Endothelial cell (in vitro differentiated cells): ENCODE measurements at places on chromosomes 3 and 15.

- no peaks in the 10 kb centered on the region for H3K27me3 ChIP-seq
- H3K36me3 ChIP-seq = no peaks in the 10 kb centered on the region
- no peak overlapping the region for H3K27ac ChIP-seq
- H3K4me1 ChIP-seq = no peaks in the 10 kb centered on the region
Measured at GRCh38 chr3:39980058-39980457, 170.6 kb downstream of the MYRIP start.

GRCh38 chr15:98712845-98713584 is 64.7 kb downstream of the IGF1R start:
- H3K36me3 ChIP-seq = peaks cover 18% of the 10 kb centered on the region
- DNase-seq = no peak
- peak overlapping the region; percentile 40 for H3K27ac ChIP-seq
- H3K27me3 ChIP-seq = peaks cover 8% of the 10 kb centered on the region
- H3K4me1 ChIP-seq = peaks cover 72% of the 10 kb centered on the region

DNA sequence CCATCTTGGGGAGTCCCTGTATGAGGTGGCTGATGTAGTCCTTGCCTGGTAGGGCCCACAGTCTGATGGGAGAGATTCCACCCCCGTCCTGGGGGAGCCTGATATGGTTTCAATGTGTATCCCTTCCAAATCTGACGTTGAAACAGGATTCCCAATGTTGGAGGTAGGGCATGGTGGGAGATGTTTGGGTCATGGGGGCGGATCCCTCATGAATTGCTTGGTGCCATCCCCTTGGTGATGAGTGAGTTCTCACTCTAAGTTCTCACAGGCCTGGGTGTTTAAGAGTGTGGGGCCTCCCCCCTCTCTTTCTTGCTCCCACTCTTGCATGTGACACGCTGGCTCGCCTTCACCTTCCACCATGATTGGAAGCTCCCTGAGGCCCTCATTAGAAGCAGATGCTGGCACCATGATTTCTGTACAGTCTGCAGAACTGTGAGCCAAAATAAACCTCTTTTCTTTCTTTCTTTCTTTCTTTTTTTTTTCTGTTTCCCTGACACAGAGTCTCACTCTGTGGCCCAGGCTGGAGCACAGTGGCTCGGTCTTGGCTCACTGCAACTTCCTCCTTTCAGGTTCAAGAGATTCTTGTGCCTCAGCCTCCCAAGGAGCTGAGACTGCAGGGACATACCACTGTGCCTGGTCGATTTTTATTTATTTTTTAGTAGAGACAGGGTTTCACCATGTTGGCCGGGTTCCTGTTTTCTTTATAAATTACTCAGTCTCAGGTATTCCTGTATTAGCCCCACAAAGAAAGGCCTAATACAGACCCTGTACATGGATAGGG is 28.6 kb downstream of the ITGA11 start:
- H3K36me3 ChIP-seq = no peaks in the 10 kb centered on the region
- no peak for DNase-seq
- no peaks in the 10 kb centered on the region for H3K27me3 ChIP-seq
- no peak overlapping the region for H3K4me3 ChIP-seq
- peaks cover 11% of the 10 kb centered on the region for H3K4me1 ChIP-seq
- no peak overlapping the region for H3K27ac ChIP-seq

- no peaks in the 10 kb centered on the region for H3K36me3 ChIP-seq
- peak overlapping the region; percentile 95 for H3K27ac ChIP-seq
- DNase-seq = no peak
- H3K27me3 ChIP-seq = no peaks in the 10 kb centered on the region
- peaks cover 41% of the 10 kb centered on the region for H3K4me1 ChIP-seq
Measured at GRCh38 chr3:31932990-31933389, 48.1 kb downstream of the OSBPL10 start.

DNA sequence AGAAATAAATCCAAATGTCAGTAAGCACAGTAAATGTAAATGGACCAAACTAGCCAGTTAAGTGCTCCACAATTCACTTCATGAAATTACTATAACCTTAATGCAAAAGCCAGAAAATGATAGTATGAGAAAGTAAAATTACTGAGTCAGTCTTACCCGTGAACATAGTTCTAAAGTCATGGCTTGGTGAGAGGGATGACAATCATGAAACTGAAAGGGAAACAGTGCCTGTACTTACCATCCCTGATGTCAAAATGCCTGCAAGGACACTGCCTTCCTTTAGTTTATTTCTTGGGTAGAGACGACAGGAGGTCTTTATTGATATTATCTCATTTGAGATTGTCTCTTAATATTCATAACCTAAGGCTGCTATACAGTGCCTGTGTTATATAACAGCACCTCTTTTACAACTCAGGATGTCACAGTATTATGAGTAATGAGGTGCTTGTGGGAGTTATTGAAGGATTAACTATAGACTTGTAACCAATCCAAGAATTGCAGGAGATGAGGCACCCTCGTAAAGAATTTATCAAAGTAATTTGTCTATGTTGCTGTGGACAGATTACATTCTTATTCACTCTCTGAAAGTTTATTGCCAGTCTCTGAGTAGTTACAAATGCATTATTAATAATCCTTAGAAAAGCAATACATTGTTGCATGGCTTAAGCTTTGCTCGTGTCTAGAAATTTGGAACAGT is 142.9 kb upstream of the BFSP2 start:
- no peaks in the 10 kb centered on the region for H3K36me3 ChIP-seq
- no peaks in the 10 kb centered on the region for H3K27me3 ChIP-seq
- no peak overlapping the region for H3K27ac ChIP-seq

DNA sequence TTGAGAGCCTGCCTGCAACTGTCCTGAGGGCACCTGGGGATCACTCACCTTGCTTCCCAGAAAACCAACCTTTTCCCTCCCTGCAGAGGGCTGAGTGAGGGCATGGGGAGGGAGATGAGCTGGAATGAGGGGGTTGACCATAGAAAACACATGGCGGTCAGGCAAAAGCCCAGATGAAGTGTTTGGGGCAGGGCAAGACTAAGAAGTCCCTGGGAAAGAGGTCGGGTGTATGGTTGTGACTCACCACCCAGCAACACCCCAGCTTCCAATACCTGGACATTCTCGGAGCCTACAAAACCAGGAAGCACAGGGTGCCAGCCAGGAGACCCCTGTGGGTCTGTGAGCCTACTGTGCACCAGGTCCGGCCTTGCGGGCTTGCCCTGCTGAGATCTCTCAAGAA is 95.3 kb upstream of the ATP2B2 start:
- H3K27ac ChIP-seq = no peak overlapping the region
- no peak for DNase-seq
- peaks cover 5% of the 10 kb centered on the region for H3K27me3 ChIP-seq
- no peaks in the 10 kb centered on the region for H3K4me1 ChIP-seq

DNA sequence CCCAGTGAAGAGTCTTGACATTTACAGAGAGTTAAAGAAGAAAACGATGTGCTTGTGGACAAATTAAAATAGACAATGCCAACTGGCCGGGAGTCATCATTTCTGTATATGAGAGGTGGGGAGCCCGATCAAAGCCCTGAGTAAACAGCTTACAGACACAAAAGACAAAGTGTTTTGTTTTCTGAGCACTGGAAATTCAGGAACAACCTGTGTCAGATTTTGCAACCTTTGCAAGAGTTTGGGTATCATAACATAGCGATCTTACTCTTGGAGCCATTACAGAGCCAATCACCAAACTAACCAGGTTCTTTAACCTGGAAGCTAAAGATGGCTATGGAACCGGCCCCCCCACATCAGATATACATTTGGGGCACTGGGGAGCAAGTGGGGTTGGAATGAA is 101.9 kb upstream of the LRIG1 start:
- no peak overlapping the region for H3K27ac ChIP-seq
- H3K4me3 ChIP-seq = no peak overlapping the region
- peaks cover 2% of the 10 kb centered on the region for H3K27me3 ChIP-seq
- DNase-seq = no peak

DNA sequence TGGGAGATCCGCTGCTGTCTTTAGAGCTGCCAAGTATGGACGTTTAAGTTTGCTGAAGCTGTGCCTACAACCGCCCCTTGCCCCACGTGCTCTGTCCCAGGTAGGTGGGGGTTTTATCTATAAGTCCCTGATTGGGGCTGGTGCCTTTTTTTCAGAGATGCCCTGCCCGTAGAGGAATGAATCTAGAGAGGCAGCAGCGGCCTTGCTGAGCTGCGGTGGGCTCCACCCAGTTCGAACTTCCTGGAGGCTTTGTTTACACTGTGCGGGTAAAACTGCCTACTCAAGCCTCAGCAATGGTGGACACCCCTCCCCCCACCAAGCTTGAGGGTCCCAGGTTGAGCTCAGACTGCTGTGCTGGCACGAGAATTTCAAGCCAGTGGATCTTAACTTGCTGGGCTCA is 83.4 kb upstream of the FGF7 start:
- H3K4me1 ChIP-seq = peaks cover 8% of the 10 kb centered on the region
- DNase-seq = no peak
- H3K36me3 ChIP-seq = peaks cover 23% of the 10 kb centered on the region
- H3K27ac ChIP-seq = no peak overlapping the region
- no peak overlapping the region for H3K4me3 ChIP-seq

DNA sequence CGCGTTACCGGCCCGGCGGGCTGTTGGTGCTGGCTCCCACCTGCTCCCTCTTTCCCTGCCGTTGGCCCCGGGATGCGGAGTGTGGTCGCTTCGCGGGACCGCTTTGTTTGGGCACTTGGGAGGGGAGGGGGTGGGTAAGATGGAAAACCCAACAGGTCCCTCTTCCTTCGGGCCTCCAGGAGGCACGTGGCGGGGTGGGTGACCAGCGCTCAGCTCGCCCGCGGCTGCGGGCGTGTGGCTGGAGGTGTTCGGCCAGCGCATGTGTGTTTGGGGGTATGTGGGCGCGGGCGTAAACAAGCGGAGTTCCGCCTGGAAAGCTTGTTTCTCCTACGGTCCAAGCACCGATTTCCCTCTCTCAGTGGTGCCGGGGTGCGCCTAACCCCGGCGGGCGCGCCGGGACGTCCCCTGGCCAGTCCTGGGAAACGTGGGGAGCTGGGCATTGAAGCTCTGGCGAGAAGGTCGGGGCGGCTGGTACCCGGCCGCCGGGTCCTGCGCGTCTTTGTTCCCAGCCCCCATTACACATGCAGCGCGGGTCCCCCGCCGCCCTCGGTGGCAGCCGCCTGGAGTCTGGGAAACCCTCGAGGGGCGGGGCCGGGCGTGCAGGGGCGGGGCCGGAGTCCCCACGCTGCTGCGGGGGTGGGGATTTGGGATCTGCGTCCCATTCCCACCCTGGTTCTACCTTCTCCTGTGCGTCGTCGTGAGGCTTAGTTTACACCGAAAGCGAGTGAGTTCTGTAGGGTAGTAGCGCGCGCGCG is 1.4 kb downstream of the ACVR2B start:
- peak overlapping the region; percentile 99 for H3K4me3 ChIP-seq
- peaks cover 8% of the 10 kb centered on the region for H3K36me3 ChIP-seq
- H3K4me1 ChIP-seq = peaks cover 40% of the 10 kb centered on the region
- peak overlapping the region; percentile 76 for H3K27ac ChIP-seq
- peaks cover 23% of the 10 kb centered on the region for H3K27me3 ChIP-seq

DNA sequence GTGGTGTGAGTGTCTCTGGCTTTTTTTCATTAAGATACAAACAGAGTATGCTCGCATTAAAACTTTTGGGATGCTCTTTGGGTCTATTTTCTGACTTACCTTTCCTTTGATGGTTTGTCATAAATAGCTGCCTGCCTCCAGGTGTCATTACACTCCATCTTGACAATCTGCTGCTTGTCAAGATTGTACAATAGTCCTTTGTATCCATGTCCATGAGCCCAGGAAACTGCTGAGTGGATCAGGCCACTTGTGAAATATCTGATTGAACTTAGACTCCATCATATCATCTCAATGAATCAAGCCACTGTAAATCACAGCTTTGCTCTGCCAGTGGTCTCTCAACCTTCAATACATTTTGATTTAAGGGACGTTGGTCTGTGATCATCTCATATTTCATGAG is 135.2 kb downstream of the ECT2 start:
- H3K4me3 ChIP-seq = no peak overlapping the region
- H3K27ac ChIP-seq = no peak overlapping the region
- peaks cover 2% of the 10 kb centered on the region for H3K27me3 ChIP-seq
- no peaks in the 10 kb centered on the region for H3K4me1 ChIP-seq
- peaks cover 7% of the 10 kb centered on the region for H3K36me3 ChIP-seq

DNA sequence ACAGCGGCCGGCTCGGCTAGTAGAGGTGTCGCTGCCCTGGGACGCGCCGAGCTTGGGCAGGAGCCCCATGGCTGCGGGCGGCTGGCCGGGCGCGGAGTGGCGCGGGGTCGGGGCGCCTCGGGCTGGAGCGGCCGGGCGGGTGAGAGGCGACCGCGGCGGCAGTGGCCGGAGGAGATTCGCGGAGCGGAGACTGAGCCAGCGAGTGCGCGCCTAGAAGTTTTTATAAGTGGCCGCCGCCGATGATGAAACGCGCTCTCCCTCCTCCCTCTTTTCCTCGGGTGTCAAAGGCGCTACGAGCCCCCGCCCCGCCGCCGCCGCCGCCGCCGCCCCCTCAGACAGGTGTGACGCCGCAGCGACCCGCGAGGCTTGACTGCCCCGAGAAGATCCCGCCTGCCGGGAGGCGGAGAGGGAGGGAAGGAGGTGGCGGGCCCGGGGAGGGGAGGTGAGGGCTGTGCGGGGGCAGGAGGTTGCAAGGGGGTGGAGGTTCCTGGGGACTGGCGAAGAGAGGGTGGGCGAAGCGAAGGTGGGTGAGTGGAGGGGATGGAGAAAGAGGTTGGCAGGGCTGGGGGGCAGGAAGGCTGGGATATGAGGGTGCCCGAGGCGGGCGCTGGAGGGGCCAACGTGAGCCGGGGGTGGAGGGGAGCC is at the start of gene SLCO2A1:
Gene SLCO2A1, minus strand, starts transcription at position 192 of the 645 bp plus-strand sequence. Its CDS starts 123 bp downstream, at position 69.
- peak; percentile 28 for DNase-seq
- peaks cover 2% of the 10 kb centered on the region for H3K4me1 ChIP-seq
- H3K36me3 ChIP-seq = peaks cover 6% of the 10 kb centered on the region
- no peak within 1 kb of the TSS for H3K27ac ChIP-seq
- peak within 1 kb of the TSS; percentile 97 for H3K4me3 ChIP-seq

GRCh38 chr3:176055836-176056235 is 1141.4 kb downstream of the TBL1XR1 start:
- no peaks in the 10 kb centered on the region for H3K36me3 ChIP-seq
- H3K4me3 ChIP-seq = no peak overlapping the region
- H3K27me3 ChIP-seq = no peaks in the 10 kb centered on the region
- DNase-seq = no peak

- H3K4me1 ChIP-seq = peaks cover 18% of the 10 kb centered on the region
- DNase-seq = no peak
- H3K36me3 ChIP-seq = no peaks in the 10 kb centered on the region
- H3K27ac ChIP-seq = peak overlapping the region; percentile 15
- H3K27me3 ChIP-seq = no peaks in the 10 kb centered on the region
Measured at GRCh38 chr3:56458496-56459103, 9.7 kb downstream of the ERC2 start.

DNA sequence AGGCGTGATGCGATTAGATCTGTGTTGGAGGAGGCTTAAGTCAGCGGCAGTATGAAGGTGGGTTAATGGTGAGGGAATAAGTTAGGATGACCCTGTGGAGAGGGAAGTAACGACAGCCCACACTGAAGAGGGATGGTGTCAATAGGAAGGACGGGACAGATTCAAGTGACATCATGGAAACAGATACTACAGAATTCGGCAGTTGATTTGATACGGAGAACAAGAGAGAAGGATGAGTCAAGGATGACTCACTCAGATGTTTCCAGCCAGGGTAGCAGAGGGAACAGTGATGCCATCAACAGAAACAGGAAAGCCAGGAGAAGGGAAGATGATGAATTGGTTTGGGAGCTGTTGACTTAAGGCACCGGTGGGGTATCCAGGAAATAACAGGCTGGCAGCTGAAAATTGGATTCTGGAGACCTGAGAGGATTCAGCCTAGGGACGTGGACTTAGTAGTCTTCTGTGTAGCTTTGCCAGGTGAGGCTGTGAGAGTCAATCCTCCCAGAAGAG is 38.0 kb downstream of the SHC4 start:
- peaks cover 18% of the 10 kb centered on the region for H3K4me1 ChIP-seq
- DNase-seq = no peak
- H3K36me3 ChIP-seq = peaks cover 15% of the 10 kb centered on the region
